Stimulated activated CD8-positive, alpha-beta memory T cell treated with anti-CD3 and anti-CD28 coated beads, Interleukin-4, amount 100 ng/mL, for 1 hour (primary cell): ENCODE measurements at places on chromosomes 6 and 20.

- DNase-seq, result no peak
These were observed 5.0 kb upstream of the GDF5 start for GRCh38 chr20:35443003-35443402.

DNA sequence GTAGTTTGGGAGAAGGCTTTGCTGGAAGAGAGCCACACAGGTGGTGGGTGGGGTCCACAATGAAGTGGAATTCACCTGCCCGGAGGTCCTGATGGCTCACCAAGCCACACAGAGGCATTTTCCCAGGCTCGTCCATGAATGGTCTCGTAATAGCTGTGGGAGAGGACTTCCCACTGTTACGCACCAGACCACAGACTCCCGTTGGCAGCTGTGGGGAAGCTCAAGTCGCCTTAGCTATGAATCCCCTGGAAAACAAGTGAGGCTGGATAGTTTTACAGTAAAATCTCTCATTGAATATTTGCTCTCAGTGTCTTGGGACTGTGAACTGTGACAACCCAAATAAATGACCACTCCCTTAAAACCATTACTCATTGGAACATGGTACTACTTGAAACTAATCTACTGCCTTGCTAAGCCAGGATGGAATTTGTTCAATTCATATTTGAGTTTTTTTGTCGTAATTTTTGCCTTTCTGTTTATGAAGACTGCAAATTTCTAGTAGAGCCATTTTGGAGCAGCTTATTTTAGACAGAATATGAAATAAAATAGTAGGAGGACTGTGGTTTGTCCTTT lies 79.4 kb downstream of the JAG1 start:
- no peak for DNase-seq

GRCh38 chr20:60482221-60483008 lies 524.2 kb downstream of the CDH26 start:
- no peak for DNase-seq

DNA sequence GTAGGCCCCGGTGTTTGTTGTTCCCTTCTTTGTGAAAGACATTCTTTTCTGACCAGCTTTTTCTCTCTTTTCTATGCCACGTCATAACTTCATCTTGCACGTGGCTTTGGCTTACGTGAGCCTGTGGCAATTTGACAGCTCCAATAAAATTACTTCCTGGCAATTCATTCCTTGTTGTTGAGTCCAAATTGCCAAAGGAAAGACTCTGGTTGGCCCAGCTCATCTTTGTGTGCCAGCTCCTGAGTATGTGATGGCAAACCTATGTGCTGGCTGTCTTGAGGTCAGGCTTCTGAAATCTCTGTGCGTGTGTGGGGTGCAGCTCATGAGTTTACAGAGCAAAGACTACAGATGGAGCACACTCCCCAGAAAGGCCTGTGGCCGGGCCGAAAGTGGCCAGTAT lies 272.5 kb upstream of the SGK1 start:
- DNase-seq, result no peak

GRCh38 chr6:95856876-95857364 lies 158.9 kb upstream of the FUT9 start:
- DNase-seq, result no peak

GRCh38 chr6:40356242-40356910 lies 230.8 kb downstream of the LRFN2 start:
- no peak for DNase-seq

GRCh38 chr6:93079061-93079460 lies 340.3 kb downstream of the EPHA7 start:
- no peak for DNase-seq
